GM23248 (cell line): ENCODE measurements at places on chromosomes 11 and 22. TPM values are rescaled to one million over a fixed set of nuclear protein-coding genes. Genes with fewer than 3 reads are reported as not detected.

GRCh38 chr22:43926349-43926710, 2.7 kb downstream of the PNPLA3 start:
- DNase-seq: no peak

- no peak for DNase-seq
Observed at GRCh38 chr11:75735181-75735845, 17.7 kb downstream of the MOGAT2 start.

- DNase-seq: peak; percentile 69
Observed at GRCh38 chr22:40597526-40598430, 38.7 kb downstream of the MRTFA start.

GRCh38 chr11:116498161-116498560, 274.6 kb downstream of the BUD13 start:
- no peak for DNase-seq

- no peak for DNase-seq
Observed at GRCh38 chr11:130171534-130171933, 12.0 kb downstream of the ST14 start.

DNA sequence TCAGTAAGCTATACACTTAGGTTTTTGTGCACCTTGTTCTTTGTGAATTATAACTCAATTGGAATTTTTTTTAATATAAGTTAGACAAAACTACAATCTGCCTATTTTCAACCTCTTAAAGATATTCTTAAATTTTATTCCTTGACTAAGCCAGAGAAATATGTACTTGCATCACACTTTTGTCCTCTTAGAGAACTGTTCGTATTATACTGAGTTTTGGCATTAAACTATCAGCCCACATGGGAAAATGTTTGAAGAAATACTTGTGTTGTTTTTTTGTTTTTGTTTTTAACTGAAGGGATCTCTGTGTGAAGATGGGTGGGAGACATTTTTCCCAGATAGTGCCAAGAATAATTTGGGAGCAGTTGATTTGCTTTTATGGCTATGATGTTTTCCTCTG, 25.3 kb downstream of the CEP295 start:
- peak; percentile 73 for DNase-seq

DNA sequence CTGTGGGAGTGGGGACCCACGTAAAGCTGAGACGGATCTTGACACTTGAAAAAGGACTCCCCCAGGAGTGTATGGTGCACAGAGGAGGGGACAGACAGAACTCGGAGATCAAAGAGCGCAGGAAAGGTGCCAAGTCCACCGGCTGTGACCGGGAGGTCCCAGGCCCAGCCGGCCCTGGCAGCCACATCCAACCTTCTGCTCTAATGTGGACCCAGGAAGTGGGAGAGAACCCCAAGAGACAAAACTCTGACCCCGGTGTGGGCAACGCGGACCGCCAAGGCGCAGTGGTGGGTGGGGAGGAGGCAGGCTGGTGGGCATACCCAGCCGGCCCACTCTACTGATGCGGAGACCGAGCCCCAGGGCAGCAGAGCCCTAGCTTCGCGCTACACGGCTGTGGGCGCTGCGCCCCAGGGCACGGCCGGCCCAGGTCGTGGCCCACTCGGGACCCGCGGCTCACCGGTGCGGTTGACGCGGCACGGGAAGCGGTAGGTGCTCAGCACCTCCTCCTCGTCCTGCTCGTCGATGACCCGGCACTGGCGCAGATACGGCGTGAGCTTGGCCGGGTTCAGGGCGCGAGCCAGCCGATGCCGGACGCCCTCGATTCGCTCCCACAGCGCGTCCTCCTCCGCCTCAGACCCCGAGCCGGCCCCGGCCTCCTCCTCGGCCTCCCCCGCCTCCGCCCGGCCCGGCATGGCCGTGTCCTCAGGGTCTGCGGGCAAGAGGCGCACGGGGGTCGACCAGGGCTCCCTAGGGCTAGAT, 527 bp downstream of the CARD10 start:
- DNase-seq: peak; percentile 43

GRCh38 chr11:57674251-57674650, 6.3 kb downstream of the ZDHHC5 start:
- DNase-seq: no peak

DNA sequence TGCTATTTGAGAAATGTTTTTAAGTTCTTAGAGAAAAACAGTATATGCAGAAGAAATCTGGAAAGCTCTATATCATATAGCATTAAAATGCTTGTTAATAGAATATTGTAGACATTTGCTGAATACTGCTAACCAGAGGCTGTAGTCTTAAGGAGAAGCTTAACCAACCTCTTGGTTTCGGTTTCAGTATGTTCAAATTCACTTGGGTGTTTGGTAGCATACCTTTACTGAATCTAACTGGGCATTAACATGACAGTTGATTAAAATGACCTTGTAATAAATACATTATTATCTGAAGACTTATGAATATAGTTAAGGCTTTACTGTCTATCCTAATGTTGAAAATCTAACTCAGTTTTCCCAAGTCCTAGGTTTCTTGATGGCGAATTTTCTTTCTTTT, 5.4 kb downstream of the PCF11 start:
- DNase-seq: peak; percentile 33

DNA sequence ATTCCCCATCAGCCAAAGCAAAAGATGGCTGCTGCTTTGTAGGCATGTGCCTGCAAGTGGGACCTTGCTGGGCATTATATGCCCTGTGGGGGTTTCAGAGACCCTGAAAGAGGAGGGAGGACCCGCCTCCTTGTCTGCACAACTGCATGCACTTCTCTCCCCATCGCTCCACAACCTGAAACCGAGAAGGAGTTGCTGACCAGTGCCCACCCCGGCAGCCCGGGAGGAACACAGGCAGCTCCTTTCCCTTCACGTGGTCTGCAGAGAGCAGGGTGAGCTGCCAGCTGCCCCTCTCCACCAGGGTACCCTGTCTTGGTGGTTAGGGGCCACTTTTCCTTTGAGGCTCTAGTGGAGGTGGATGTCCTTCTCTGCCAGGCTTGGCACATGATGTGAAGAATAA, 1.4 kb upstream of the TMEM132A start:
- DNase-seq: no peak

DNA sequence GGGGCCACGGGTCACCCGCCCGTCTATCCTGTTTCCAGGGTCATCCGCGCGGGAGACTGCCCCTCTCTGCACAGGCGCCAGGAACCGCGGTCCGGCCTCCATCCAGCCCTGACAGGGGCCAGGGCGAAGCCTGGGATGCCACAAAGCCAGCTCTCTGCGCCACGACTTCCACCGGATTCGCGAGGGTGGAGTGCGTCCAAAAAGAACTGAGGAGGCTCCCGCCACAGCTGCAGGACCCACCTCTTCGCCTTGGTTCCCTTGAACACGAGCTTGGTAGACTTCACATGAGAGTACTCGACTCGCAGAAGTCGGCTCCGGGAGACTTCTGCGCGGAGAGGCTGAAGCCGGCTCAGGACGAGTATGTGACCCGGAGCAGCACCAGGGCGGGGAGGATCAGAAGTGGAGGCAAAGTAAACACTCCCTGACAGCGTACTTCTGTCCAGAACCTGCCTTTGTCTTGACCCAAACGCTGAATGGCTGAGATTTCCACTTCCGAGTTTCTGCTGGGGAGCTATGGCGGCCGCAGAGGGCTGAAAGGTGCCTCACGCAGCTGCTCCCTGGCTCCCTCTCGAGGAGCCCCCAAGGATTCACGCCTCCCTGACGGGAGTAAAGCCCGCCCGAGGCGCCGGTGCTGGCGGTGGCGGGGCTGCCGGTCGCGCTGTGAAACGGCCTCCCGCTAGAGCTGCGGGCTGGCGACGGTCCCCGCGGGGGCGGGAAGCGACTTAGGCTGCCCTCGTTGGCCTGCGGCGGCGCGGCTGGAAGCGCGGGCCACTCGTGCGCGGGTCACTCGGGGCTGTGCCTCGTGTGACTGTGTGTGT, 4566.7 kb upstream of the OR11H1 start:
- DNase-seq: no peak

DNA sequence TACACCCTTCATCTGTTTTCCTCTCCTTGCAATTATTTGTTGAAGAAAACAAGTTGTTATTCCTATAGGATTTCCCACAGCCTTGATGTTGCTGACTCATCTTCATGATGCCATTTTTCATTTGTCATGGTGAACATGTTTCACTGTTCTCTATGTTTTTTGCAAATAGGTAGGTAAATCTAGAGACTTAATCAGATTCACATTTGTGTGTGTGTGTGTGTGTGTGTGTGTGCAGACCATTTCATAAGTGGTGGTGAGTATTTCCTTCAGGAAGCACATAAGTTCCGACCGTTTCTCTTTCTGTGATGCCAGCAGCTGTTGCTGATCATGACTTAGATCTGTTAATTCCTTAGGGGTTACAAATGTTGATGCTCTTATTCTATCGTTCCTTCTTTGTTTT, 80.3 kb upstream of the IZUMO1R start:
- peak; percentile 12 for DNase-seq

- DNase-seq: no peak
Observed at GRCh38 chr11:78347956-78348355, 69.7 kb downstream of the GAB2 start.

DNA sequence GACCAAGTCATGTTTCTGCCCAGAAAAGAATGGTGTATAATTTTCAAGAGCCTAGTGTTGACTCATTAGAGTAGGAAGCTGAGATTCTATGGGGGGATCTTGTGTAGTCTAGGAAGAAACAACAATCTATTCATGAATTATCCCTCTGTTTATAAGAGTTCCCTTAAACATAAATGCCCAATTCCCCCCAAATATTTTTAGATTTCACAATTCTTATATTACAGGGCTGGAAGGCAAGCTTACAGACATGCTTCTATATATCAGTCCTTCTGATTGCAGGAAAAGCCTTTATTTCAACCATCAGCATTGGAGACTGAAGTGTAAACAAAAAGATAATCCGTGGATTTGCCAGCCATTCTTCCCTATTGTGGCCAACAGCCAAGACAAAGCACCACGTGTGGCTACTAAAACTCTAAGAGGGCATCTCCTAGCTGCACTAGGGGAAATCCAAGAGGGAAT, 71.4 kb downstream of the NAT10 start:
- DNase-seq: no peak

GRCh38 chr22:23501708-23502107, 78.4 kb downstream of the IGLL1 start:
- no peak for DNase-seq

GRCh38 chr11:105937738-105938137, 84.3 kb downstream of the MSANTD4 start:
- peak; percentile 2 for DNase-seq

GRCh38 chr11:120917559-120918239, 106.2 kb upstream of the TBCEL start:
- no peak for DNase-seq

DNA sequence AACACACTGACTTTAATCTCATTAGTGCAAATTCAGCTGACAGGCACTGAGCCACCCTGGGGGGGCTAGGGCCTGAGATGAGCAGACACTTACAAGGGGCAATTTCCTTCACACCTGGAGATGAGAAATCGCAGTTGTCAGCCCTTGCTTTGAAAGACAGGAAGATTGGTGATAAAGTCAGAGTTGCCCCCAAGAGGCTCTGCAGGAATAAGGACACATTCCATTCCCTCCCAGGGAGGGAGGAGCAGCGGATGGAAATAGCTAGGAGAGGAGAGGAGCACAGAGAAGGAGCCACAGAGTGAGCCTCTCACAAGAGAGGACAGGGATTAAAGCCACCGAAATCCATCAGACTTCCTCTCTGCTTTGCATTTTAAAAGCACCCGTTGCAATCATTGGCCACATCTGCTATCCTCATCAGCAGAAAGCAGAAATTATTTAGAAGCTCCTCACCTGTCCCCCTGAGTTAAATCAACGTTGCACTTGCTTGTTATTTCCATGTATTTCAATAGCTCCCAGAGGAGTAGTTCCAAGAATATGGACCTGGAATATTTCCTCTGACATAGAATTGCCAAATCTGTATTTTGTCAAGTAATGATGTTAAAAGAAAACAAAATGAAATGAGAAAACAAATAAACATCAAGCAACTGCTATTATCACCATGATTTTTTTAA, 213.7 kb downstream of the BARX2 start:
- DNase-seq: no peak

DNA sequence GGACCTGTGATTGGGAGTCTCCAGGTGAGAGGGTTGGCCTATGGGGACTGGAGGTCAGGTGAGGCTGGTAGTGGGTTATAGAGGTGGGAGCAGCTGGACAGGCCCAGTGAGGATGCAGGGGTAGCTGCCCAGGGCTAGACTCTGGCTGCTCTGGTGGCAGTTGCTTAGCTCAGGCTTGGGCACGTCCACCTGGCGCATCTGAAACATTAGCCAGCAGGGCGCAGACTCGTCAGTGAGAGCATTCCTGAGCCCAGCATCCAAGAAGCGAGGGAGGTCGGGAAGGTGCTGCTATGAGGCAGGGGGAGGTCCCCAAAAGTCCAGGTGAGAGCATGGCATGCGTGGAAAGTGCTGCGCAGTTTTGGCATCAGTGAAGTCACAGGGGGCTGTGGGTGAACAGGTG, 3.5 kb upstream of the GGT1 start:
- DNase-seq: no peak

DNA sequence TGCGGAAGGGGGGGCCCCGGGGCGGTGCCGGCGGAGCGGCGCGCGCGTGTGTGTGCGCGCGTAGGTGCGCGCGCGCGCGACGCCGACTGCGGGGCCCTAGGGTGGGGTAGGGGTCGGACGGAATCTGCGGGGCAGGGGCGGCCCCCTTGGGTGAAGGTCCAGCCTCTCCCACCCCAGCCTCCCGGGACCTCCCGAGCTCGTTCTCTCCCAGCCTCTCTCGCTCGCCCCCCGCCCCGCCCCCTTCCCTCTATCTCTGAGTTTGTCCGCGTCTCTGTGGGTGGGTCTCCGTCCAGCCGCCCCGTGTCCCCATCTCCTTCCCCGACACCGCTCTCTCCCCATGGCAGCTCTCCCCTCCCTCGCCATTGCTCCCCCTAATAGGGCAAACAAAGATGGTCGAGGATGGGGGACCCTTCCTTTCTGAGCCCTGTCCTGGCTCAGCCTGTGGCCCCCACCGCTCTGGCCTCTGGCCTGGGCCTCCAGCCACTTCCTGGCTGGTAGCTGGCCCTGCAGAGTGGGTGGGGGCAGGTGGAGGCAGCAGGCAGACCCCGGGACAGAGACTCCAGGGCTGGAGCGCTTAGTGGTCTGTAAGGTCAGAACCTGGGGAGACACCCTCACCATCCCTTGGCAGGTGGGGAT, 33.0 kb upstream of the PRR5 start:
- DNase-seq: peak; percentile 29

Gene GGTLC3
- total RNA-seq: not detected in 2 replicates

Gene OR56A3
- total RNA-seq: not detected in 2 replicates

Gene OR52I1
- total RNA-seq: not detected in 2 replicates

Gene CLDN5
- total RNA-seq: not detected in 2 replicates

Gene NXPE4
- total RNA-seq: not detected in 2 replicates

Gene ACRV1
- not detected in 2 replicates for total RNA-seq

Gene AGBL2
- total RNA-seq: 0.63 and 2.7 TPM in 2 replicates

Gene VSIG10L2
- total RNA-seq: not detected in 2 replicates

Gene MS4A4A
- total RNA-seq: not detected in 2 replicates

Gene SCGB1D2
- not detected in 2 replicates for total RNA-seq

Gene ACTN3
- total RNA-seq: not detected in 2 replicates

Gene HBB
- not detected in 2 replicates for total RNA-seq

Gene TYMP
- 33.2 and 42.4 TPM in 2 replicates for total RNA-seq

Gene KRTAP5-8
- not detected in 2 replicates for total RNA-seq

Gene ANKK1
- not detected in 2 replicates for total RNA-seq

Gene ZNF195
- 20.4 and 24.2 TPM in 2 replicates for total RNA-seq
